ENCODE measurements at places on chromosomes 11 and 22. TPM values are rescaled to one million over a fixed set of nuclear protein-coding genes. Genes with fewer than 3 reads are reported as not detected.

ART1 gene
- total RNA-seq = not detected

HBG2 gene
- not detected for total RNA-seq

DNA sequence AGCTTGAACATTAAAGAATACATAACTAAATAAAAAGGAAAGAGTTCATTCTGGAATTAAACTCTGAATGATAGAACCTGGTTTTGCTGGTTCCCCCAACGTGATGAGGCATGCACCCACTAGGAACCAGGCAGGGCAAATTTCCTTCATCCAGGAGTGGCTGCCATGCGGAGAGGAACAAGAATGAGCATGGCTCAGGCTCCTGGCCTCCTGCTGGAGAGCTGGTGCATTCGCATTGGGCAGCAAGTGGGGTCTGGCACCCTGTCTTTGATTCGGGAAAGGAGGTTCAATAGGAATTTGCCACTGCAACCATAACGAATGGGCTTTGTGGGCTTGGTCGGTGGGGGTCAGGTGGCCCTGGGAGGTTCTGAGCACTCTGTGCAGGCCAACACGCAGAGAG is 169.8 kb upstream of the TENM4 start:
- DNase-seq = no peak

DNA sequence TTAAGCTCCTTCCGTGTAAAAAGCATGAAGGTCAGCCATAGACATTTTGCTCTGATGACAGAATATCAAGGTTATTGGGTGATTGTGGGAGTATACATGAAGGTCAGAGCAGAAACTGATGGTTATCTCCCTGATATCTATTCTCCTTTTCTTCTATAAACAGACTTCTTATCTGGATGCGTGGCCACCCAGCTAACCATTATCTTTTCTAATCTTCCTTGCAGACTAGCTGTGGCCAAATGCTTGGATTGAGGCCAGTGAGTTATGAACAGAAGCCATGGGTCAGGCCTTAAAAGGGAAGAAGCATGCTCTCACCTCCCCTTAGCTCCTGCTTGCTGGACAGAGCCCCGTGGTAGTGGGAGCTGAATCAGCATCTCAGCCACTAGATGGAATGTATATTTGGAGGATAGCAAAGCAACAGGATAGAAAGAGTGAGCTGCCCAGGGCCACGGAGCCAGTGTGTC is 31.3 kb upstream of the LRRC55 start:
- DNase-seq = peak; percentile 1

DNA sequence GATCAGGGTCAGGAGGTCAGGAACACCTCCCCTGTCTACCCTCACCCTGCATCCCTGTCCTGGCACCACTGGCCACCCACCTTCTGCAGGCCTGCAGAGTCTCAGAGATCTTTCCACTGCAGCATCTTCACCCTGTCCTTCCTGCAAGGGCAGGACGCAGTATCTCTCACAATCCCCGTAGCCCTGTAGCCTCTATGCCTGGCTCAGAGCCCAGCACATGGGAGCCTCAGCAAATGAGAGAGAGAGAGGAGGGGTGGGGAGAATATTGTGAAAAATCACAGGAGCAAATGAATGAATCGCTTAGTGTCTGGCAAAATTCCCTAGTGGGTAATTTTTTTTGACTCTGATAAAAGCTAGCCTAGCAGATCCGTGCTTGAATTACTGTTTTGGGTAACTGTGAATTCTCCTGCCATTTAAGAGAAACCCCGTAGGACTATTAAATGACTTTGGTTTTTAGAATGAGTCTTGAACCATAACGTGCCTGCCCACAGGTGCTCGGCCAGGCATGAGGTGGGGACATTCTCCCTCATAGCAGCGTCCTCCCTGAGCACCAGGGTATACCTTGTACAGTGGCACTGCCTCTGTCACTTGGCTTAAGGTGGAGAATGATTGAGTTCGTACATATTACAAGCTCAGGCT is 91.5 kb downstream of the MORC2 start:
- peak; percentile 52 for DNase-seq

DNA sequence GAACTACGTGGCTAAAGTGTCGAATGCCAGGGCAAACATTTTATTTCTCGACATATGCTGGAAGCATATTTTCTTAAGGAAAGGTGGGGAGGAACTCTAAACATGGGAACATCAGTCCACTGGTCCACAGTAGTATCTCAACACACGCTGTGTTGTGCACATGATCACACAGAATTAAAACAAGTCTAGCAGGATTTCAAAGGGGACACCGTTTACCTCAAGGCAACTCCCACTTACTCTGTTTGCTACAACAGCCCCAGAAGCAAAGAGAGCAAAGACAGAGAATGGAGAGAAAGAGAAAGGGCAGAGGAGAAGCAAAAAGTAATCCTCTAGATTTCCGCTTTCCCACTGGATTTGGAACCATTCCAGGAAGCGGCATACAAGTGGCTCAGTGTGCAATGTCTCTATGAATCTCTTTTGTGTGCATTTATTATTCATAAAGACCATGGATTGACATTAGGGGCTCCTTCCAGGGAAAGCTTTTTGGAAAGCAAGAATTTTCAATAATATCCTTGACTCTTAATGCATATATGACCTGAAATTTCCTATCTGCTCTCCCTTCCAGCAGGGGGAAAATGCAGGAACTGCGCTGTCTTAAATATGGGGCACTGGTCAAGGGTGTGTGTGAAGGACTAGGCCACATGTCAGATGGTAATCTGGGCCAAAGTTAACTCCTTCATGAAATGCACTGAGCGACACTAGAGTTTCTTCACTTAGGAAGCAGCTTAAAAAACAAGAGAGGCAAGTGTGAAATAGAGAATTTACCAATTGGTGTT is 34.8 kb upstream of the CCDC34 start:
- no peak for DNase-seq

DNA sequence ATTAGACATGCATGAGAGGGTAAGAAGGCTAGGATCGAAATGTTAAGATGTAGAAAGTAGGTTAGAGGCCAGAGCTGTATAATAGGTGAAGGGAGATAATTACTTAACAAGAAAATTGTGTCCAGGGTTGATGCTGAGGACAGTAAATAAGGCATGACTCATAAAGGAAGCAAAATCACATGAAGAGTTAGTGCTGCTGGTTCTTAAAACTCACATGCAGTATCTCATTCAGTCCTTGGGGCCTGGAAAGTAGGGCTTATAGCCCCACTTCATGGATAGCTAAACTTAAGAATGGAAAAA is 130.2 kb downstream of the NCAM1 start:
- DNase-seq = no peak

- peak; percentile 72 for DNase-seq
Measured at GRCh38 chr11:127074151-127074761, 73.7 kb upstream of the KIRREL3 start.

DNA sequence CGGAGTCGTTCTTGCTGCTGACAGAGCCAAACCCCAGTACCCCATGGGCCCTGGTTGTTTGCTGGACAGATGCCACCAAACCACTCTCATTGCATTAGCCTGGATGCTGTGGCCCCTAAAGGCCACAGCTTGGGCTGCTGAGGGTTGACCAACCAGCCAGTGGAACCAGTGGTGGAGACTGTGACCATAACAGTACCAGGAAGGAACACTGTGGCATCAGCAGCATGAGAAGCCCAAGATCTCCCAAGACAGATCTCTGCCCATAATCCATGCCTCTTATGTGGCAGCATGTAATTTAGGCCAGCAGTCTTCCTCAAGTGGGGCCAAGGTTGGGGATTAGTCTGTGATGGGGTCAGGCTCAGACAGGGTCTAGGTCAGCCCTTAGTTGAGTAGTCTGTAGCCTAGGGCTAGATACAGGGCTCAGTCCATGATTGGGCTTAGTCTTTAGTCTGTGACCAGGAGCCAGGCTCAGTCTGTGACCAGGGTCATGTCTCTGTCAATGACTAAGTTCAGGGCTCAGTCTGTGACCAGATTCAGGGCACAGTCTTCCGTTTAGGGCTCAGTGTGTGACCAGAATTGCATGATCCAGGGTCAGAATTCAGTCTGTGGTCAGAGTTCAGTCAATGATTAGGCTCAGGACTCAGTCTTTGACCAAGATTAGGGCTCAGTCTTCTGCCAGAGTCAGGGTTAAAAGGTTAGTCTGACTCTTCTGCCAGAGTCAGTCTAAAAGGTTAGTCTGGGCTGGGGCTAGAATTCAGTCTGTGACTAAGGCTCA is 4.5 kb upstream of the INPP5J start:
- DNase-seq = no peak

DNA sequence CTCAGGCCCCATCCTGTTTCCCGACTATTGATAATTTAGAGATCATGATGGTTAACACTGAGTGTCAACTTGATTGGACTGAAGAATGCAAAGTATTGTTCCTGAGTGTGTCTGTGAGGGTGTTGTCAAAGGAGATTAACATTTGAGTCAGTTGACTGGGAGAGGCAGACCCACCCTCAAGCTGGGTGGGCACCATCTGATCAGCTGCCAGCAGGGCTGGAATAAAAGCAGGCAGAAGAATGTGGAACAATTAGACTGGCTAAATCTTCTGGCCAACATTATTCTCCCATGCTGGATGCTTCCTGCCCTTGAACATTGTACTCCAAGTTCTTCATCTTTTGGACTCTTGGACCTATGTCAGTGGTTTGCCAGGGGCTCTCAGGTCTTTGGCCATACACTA is 1170.0 kb upstream of the CNTN5 start:
- DNase-seq = no peak

DNA sequence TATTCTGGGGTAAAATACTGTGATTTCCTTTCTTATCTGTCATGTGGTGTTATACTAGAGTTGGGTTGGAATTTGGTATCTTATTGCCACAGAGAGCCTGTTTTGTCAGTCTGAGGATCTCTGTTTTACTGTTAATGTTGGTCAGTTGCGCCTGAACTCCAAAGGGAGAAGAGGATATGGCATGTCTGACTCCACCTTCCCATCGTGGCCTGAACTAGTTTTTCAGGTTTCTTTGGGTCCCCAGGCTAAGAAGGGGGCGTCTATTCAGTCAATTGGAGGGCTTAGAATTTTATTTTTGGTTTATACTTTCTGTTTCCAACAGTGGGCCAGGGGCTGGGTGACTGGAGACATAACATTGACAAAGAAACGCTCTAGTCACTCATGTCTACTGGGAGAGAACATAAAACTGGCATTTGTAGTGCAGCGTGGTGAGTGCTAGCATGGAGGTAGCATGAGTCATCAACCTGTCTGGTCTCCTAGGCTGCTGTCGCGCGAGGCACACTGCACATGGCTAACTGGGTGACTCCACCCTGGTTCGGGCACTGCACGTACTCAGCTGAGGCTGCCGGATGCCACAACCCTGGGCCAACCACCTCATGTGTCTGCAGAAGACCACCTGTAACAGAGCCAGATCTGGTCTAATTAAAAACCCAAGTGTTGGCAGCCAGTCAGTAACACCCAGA is 120.1 kb upstream of the OR9Q1 start:
- DNase-seq = peak; percentile 10

GRCh38 chr11:69050592-69051380 is 2.1 kb downstream of the TPCN2 start:
- no peak for DNase-seq

GRCh38 chr11:3824714-3825472 is 15.9 kb downstream of the RHOG start:
- no peak for DNase-seq

GRCh38 chr11:34366522-34366921 is 8.7 kb upstream of the ABTB2 start:
- DNase-seq = no peak

- DNase-seq = no peak
Measured at GRCh38 chr11:97938789-97939188, 1082.0 kb upstream of the CNTN5 start.

TBX1 gene
- not detected for total RNA-seq

- no peak for DNase-seq
Measured at GRCh38 chr11:103995896-103996295, 40.5 kb upstream of the DDI1 start.

DGCR2 gene
- total RNA-seq = 18.6 TPM

GRCh38 chr11:111531136-111531535 is 9.4 kb upstream of the LAYN start:
- peak; percentile 67 for DNase-seq

All from IMR-90 (cell line).